ENCODE measurements at places on chromosomes 5 and 9.

GRCh38 chr9:105883847-105884246, 189.5 kb downstream of the TMEM38B start:
- DNase-seq = peak; percentile 44

GRCh38 chr9:132044176-132044875, 35.3 kb downstream of the MED27 start:
- no peak for DNase-seq

DNA sequence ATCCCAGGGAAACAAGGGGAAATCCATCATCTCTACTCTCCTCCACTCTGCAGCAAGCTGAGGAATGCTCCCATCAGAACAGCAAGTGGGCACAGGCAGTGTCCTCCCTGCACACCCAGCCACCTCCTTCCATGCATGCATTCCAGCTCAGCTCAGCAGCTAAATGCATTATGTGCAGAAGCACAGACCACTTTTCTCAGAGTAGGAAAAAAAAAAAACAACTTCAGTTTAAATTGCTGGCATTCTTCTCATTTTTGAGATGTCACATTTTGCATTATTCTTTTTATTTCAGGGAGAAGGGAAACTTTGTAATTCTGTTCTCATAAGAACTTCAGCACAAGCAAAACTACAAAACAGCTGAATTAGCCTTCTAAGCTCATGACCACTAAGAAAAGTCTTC, 312.2 kb downstream of the SEMA5A start:
- no peak for DNase-seq

- DNase-seq = no peak
Observed at GRCh38 chr9:92206488-92206887, 87.0 kb downstream of the IARS1 start.

GRCh38 chr9:116394894-116395698, 241.5 kb downstream of the PAPPA start:
- DNase-seq = no peak

All from HL-60 (cell line).